CD4-positive, alpha-beta T cell treated with Interleukin-4 for 1 hour (primary cell): ENCODE measurements at places on chromosomes 13 and 19.

DNA sequence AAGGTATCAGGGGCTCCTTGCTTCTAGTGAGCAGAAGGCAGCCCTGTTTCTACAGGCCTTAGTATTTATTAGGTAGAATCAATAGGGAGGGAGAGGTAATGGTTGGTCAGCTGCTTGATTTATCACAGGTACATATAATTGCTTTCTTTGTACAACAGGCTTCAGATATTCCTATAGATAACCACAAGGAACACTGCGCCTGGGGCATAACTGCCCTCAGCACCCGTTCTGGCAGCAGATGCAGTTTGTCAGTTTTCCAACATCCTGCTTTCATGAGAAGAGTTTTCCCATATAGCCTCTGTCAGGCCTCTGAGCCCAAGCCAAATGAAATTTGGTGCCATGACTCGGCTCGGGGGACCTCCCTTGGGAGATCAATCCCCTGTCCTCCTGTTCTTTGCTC, 12.4 kb upstream of the ZNF486 start:
- no peak for DNase-seq

GRCh38 chr19:46019270-46019669, 3.6 kb downstream of the PGLYRP1 start:
- no peak for DNase-seq

- peak; percentile 73 for DNase-seq
Observed at GRCh38 chr19:35879770-35880317, 11.5 kb downstream of the APLP1 start.

DNA sequence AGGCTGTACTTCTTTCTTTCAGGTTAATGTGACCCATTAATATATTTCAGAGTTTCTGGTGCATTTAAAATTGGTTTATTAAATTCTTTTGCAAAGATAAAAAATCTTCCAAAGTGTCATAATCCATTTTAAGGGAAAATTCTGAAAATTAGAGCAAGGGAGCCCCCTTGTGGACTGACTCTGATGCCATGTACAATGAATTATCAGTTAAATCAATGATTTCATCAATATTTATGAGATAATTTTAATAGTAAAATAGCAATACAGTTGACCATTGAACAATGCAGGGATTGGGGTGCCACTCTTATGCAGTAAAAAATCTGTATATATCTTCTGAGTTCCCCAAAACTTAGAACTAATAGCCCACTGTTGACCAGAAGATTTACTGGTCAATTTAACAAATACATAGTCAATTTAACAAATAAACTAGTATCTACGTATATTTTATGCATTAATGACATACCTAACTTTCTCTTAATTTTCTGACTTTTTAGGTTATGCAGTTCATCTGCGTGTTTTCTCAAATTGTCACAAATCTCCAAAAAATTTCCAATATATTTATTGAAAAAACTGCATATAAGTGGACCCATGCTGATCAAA, 479.1 kb upstream of the MIR17HG start:
- DNase-seq, result no peak

DNA sequence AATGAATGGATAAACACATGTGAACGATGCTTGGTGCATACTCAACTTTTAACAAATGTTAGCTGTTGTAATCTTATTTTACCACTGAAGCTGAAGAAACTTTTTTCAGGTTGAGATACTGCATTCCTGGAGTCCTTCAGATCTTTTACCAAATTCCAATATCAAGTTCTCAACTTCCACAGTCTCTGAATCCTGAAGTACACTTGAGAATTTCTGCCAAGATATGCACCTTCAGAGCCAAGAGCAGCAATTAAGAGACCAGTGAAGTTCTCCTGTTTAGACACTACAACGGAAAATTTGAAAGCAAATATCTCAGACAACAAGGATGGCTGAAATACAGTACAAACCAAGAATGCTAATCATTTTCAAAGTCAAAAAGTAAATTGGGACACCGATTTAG, 84.6 kb upstream of the MTIF3 start:
- no peak for DNase-seq

- DNase-seq, result peak; percentile 34
Observed at GRCh38 chr19:19460258-19460731, 54.8 kb downstream of the GATAD2A start.

DNA sequence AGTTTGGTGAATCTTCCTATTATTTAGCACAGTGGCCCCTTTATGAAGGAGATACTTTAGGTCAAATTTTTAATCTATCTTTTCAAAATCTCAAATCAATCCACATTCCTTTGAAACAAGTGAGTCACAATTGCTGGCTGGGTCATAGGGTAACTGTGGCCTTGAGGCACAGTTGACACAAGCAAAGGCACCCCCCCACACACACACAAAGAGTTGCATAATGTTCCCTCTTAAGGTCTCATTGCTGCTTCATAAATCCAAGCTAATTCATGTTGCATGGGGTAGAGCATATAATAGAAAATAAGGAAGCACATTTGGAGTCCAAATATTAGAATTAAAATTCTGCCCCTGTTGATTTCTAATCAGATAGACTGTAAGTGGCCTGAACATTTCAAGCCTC, 171.5 kb downstream of the DLEU7 start:
- DNase-seq, result no peak

DNA sequence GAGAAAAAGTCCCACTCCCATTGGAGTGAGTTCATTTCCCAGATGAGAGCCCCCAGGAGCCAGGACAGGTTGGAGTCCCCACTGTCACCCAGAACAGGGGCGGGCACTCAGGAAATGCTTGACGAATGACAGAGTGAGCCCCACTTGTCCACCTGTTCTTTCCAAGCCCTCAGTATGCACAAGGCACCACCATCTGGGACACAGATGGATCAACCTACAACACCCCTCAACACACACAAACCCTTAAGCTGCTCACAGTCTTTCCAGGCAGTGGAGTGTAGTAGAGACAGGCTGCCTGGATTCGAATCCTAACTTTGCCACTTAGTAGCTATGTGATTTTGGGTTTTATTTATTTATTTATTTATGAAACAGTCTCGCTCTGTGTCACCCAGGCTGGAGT, 8.0 kb downstream of the ARHGEF1 start:
- no peak for DNase-seq

DNA sequence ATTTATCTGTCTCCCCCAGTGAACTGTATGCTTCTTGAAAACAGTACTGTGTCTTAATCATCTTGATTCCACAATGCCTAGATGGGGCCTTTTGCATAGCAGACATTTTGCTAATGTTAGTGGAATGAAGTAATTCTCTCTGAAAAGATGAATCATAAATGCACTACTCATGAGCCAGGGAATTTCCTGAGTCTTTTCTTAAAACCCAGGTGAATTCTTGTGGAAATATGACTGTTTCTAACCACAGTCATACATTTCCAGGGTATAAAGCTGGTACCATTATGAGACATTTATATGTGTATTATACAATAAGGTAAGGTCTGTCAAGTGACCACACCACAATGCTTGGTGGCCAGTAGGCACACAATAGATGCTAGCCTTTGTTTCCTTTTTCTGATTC, 5.5 kb upstream of the KCTD4 start:
- no peak for DNase-seq

- no peak for DNase-seq
Observed at GRCh38 chr13:46567671-46568070, 14.7 kb downstream of the LRCH1 start.

GRCh38 chr19:42269478-42270345, 660 bp downstream of the CIC start:
- DNase-seq, result no peak

- DNase-seq, result no peak
Observed at GRCh38 chr19:2815191-2815614, 4.5 kb upstream of the ZNF554 start.

- DNase-seq, result no peak
Observed at GRCh38 chr19:4390017-4390566, 10.3 kb downstream of the SH3GL1 start.

DNA sequence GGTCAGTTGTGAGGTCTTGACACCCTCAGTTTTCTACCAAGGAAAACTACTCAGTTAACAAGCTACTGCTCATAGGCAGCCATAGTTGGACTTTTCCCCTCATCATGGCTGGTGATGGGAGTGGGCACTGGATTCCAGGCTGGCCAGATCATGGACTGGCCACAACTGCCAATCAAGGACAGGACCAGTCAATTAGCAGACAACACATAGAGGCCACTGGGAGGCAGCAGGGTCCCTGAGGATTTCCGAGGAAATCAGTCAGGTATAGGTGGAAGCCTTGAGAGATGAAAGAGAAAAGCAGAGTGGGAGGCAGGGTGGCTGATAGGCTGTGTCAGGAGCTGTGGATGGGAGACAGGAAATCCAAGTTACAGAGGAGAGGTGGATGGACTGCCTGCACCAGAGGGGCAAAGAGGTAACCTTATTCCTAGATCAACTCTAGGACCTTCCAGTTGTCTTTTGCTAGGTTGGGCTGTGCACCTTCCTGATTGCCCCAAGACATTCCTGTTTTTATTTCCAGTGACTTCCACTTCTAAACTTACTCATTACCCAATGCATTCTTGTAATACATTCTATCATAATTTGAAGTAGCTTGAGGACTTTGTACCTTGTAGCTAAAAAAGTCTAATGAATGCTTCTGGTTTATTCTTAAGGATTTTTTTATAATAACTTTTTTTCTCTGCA, 361.8 kb downstream of the KCNRG start:
- no peak for DNase-seq

DNA sequence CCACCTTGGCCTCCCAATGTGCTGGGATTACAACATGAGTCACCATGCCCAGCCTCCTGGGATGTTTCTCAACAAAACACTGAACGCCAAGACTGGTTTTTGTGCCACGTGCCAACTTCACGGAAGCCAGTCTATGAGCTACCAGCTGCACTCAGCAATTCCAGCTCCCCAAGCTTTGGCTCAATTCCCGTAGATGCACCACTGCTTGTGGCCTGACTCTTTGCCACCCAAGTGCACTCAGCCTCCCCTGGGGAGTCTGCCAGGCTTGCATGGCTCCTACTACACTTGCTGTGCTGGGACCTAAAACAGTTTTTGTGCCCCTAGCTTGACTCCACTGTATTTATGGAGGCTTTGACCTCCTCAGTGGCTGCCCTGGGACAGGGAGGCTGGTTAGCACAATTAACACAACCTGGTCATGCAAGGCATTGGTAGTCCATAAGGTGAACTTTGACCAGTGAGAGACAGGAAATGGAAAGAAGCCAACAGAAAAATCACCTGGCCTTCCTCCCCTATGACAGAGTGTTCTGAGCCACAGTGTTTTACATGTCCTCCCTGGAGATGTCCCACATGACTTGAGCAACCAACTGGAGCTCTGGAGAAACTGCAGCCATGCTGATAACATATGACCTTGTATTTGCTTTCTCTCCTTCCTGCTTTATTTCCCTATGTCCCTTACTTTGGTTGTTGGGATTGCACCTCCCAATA, 1173.1 kb downstream of the UQCRFS1 start:
- no peak for DNase-seq

DNA sequence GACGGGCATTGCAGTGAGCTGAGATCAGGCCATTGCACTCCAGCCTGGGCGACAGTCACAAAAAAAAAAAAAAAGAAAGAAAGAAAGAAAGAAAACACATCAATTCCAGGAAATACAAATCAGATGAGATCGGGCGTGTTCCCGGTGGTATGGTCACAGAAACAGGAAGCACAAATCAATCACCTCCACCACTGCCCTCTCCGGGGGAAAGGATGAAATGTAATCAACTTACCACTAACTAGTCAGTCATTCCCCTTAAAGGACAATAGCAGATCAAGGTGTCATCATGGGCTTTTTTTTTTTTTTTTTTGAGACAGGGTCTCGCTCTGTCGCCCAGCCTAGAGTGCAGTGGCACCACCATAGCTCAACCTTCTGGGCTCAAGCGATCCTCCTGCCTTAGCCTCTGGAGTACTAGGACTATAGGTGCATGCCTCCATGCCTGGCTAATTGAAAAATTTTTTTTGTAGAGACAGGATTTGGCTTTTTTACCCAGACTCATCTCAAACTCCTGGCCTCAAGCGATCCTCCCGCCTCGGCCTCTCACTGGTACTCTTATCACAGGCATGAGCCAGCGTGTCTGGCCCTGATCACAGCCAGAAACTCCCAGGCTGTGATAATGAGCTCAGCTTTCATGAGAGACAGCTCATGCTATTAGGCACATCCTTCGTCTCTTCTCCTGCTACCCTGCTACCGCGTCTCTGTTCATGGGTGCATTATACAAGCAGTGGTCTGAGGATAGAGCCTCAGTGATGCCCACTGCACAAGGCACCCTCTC, 6.8 kb upstream of the DPRX start:
- DNase-seq, result no peak

DNA sequence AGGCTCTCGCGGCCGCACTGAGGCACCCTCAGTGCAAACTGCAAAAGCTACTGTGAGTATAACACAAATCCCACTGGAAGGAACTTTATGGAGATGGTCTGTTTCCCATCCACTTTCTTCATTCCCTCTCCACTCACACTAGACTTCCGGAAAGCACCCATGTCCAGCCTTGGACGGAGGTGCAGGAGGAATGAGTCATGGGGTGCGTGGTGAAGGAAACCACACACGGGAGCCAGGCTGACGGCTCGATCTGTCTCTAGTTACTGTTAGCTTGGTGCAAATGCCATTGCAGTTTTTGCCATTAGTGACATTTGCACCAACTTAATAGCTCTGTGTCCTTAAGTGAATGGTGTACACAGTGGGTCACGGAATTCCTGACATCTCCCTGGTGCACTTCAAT, 14.6 kb downstream of the NLRP8 start:
- DNase-seq, result no peak

- DNase-seq, result no peak
Observed at GRCh38 chr13:22372261-22372660, 701.4 kb downstream of the FGF9 start.

DNA sequence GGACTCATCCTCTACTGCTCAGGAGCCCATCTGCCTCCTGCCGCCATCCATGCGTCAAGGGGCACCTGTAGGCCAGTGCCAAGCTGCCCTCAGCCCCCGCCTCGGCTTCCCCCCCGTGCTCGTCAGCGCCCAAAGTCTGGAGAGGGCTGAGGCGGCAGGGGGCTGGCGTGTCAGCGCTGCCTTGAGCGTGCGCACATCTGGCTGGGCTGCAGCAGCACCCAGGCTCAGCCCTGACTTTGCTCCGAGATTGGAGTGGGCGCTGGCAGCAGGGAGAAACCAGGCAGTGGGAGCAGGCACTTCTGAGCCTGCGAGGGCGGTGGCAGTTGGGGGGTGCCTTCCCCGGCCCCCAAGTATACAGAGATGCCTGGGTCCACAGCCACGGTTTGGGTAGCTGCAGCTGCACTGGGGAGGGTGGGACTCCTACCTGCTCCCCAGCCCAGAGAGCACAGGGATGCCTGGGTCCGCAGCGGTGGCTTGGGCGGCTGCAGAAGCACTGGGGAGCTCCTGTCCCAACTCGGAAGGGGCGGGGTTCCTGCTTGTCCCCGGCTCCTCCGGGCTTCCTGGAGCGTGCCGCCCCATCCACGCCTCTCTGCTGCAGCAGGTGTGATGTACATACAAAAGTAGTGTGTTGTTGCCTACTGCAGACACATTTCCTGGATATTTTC, 44.8 kb upstream of the LPAR6 start:
- no peak for DNase-seq

DNA sequence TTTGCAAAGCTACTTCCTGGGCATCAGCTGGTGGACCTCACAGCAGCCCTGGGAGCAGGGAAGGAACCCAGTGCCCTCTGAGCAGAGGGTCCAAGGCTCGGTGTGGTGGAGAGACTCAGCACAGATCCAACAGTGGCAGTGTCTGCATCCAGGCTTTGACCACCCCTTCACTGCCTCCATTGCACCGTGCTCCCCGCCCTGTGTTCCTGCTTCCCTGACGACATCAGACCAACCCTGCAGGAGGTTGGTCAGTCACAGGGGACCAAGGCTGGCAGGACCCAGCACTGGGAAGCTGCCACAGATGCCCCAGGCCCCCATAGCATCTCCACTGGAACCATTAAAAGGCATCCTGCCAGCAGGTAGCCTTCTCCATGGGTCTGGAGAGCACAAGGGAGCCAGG, 7.8 kb upstream of the VSTM2B start:
- DNase-seq, result no peak
